Forelimb muscle (tissue), 1 donor: ENCODE measurements at places on chromosomes 16 and 17.

GRCh38 chr16:81004646-81005353 lies 1.9 kb downstream of the CMC2 start:
- peak; percentile 47 for DNase-seq

DNA sequence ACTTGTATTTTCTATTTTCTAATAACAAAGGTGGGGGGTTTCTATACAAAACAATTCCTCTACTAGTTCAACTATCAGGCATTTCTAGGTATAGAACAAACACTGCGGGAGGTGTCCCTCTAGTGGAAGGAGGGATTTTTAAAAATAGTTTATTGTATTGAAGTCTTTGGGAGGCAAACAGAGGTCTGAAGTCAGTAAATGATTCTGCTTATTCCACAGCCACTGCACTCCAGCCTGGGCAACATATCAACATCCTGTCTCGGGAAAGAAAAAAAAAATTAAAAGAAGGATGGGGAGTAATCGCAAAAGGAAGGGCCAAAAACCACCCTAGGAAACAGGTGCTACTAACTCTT lies 648 bp upstream of the ERCC4 start:
- DNase-seq: no peak

DNA sequence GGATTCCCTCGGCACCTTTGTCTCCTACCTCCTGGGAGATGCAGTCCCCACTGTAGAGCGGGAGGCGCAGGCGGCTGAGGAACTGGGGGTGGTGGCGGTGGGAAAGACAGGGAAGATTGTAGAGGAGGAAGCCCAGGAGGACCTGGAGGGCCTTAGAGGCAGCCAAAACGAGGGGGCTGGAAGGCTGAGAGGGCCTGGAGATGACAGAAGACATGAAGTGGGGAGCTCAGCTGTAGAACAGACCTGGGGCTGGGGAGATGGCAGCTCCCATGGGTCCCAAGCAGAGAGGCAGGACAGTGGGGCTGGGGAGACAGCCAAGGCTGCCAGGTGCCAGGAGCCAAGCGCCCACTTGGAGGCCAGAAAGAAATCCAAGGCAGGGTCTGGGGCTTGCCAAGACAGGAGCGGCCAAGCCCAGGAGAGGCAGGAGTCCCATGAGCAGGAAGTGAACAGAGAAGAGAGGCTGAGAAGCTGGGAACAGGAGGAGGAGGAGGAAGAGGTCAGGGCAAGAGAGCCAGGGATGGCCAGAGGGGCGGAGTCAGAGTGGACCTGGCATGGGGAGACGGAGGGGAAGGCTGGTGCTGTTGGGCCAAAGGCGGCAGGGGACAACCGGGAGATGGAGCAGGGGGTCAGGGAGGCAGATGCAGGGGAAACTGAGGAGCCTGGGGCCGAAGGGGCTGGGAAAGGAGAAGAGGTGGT lies 803 bp downstream of the APOBR start:
- no peak for DNase-seq

- no peak for DNase-seq
Observed at GRCh38 chr16:24685539-24686432, 43.7 kb upstream of the TNRC6A start.

- DNase-seq: peak; percentile 19
Observed at GRCh38 chr17:50363217-50364060, 9.5 kb downstream of the MRPL27 start.

DNA sequence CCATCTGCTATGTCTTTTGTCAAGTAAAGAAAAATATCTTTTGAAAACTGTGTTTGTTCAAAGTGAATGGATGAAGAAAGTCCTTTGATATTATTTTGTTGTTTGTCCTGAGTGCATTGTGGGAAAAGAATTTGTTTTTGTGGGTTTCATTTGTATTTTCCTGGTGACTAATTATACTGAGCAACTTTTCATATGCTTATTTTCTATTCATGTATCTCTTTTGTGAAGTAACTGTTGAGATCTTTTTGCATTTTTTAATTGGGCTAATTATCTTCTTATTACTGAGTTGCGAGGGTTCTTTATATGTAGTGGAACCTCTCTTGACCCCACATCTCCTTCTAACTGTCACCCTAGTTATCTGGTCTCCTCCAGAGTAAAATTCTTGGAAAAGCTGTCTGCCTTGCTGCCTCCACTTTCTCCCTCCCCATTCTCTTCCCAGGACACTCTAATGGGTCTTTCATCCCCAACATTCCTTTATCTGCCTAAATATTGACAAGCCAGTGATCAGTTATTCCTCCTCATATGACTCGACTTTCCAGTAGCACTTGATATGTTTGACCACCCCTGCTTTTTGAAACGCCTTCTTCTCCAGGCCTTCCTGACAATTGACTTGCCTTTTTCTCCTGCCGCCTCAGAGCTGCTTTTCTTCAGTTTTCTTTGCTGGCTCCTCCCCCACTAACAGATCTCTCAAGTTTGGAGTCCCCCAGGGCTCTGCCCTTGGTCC lies 117.6 kb upstream of the HAS3 start:
- no peak for DNase-seq
